ENCODE measurements at places on chromosomes 1 and 21.

GRCh38 chr1:106515375-106515774 lies 541.1 kb upstream of the PRMT6 start:
- no peak for DNase-seq

GRCh38 chr1:210292231-210292871 lies 36.4 kb upstream of the HHAT start:
- DNase-seq = no peak

- no peak for DNase-seq
These were observed 136.8 kb downstream of the ZC3H11B start for GRCh38 chr1:219476116-219476515.

DNA sequence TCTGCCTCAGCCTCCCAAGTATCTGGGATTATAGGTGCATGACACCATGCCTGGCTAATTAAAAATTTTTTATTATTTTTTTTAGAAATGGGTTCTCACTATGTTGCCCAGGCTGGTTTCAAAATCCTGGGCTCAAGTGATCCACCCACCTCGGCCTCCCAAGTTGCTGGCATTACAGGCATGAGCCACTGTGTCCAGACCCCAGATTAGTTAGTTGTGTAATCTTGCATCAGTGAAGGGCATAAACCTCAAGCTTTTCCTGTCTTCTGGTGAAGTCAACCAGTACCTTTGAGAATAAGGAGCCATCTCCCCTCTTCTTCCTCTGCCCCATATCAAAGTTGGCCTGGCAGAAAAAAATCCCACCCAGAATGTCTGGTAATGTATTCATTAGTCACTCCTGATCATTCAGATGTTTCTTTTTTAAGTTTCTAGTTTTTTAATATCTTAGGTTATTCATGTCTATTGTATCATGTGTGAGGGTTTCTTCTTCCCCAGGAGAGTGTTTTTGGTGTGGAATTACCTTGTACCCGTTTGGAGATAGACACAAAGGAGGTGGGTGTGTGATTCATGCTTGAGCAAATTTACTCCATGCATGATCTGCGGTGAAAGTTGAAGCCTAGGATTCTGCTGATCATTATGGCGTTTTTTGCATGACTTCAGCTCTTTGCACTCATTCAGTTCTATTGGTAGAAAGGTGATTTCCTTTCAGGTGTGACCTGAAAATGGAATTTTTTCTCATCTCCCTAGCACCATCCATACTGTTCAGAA lies 144.0 kb downstream of the FMN2 start:
- DNase-seq = no peak

DNA sequence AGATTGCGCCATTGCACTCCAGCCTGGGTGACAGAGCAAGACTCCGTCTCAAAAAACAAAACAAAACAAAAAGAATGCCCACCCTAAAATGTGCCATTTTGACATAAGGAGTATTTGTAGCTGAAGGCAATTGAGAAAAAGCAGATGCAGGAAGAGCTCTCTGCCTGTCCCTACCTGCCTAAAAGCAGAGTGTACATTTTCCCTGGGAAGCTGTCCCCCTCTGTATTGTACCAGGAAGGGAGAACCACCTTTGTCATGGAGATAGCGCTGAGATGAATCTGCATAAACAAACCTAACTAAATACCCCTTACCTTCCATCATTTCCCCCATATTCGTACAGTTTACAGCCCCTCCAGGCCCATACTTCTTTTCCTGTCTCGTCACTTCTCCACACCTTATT lies 94.4 kb upstream of the SLC45A1 start:
- DNase-seq = no peak

DNA sequence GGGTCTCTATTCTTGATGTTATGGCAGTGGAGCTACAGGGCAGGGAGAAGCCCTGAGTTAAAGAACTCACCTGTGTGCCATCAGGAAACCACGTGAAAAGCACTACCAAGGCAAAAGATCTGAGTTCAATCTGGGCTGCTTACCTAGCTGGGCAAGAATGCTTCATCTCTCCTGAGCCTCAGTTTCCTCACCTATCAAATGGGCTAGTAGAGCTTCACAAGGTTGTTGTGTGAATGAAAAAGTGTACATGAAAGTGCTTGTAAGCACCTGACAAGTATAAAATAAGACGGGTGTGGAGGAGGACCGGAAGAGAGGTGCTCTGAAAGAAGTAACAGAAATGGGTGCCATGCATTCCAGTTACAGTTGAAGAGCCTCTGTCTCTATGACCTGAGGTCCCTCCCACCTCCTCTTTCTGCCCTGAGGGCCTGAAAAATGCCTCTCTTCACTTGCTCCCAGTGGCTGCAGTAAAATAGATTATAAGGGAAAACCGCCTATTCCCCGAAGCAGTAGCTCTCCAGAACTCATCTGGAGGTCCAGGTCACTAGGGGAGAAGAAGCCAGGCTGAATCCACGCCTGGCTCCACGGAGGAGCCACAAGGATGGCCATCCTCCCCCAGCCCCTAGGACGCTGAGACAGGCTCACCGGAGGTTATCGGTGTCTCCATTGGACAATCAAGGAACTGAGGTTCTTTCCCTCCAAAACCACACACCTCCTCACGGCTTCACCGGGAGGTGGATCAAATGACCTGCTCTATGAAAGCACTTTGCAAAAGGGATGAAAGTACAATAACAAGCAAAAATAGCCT lies 1.4 kb downstream of the GPR161 start:
- DNase-seq = no peak

- no peak for DNase-seq
These were observed 9.5 kb upstream of the RPTN start for GRCh38 chr1:152168535-152168868.

GRCh38 chr1:79842811-79843210 lies 836.3 kb upstream of the ADGRL4 start:
- DNase-seq = no peak

DNA sequence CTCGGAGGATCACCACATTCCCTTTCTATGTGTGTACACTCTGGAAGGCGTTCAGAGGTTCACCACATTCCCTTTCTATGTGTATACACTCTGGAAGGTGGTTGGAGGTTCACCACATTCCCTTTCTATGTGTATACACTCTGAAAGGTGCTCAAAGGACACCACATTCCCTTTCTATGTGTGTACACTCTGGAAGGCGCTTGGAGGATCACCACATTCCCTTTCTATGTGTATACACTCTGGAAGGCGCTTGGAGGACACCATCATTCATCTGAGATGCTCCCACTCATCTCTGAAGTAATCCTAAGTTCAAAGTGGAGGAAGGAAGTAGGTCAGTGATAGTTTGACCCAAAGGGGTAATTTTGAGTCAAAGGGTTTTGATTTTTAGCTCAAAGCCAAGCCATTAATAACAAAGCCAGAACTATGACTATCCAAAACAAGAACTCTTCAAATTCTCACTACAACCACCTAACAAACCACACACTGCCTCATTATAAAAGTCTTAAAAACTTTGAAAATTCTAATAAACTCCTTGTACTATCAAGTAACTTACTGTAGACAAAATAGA lies 32.9 kb downstream of the NRIP1 start:
- DNase-seq = no peak

GRCh38 chr1:44090429-44091252 lies 28.0 kb upstream of the KLF17 start:
- no peak for DNase-seq

- DNase-seq = no peak
These were observed 7.5 kb downstream of the PTPRU start for GRCh38 chr1:29243871-29244200.

DNA sequence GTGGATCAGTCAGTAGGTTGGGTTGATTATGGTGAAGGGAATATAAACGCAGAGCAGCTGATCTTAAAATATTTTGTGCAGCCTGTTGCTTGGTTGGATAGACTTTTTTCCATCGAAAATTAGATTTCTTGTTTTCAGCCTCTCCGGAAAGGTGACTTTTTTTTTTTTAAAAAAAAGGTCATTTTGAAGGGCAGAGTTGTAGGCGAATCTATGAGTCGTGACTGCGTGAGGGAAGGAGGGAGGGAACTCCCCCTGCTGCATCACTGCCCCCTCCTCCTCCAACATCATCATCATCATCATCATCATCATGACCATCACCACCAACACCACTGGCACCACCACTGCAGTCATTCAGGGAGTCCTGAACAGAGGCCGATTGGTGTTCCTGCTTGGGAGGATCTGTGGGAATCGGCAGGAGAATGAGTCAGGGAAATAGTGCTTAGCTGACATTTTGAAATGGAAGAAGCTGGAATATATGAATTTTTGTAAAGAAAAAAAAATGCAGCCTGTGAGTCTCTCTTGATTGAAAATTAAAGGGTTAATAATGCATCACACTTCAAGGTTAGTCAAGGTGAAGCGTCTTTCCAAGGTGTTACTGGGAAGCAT lies 1.2 kb downstream of the ATP1B1 start:
- peak; percentile 14 for DNase-seq

- no peak for DNase-seq
These were observed 16.3 kb downstream of the DPYD start for GRCh38 chr1:97904534-97904933.

DNA sequence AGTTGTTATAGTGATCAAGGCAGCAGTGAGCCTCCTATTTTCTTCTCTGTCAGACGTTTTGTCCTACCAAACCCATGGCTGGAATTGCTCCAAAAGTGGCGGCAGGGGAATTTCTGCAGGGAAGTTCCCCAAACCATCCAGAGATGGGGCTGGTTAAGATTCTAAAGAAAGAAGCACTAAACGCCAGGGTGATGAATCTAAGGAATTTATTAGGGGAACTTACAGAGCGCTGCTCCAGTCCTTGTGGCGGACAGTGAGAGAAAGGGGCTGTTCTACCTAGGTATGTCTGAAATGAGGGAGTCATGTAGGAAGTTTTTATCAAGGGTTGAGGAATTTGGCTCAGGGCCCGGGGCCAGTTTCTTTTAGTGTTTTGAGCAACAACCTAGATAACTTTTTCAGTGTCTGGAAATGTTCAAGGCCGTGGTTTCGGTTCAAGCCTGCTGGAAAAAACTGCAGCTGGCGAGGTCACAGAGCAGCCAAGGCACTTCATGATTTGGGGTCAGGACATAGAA lies 222.4 kb upstream of the B3GALT2 start:
- DNase-seq = peak; percentile 12

- DNase-seq = no peak
These were observed 121.2 kb downstream of the CRYAA start for GRCh38 chr21:43289966-43290365.

DNA sequence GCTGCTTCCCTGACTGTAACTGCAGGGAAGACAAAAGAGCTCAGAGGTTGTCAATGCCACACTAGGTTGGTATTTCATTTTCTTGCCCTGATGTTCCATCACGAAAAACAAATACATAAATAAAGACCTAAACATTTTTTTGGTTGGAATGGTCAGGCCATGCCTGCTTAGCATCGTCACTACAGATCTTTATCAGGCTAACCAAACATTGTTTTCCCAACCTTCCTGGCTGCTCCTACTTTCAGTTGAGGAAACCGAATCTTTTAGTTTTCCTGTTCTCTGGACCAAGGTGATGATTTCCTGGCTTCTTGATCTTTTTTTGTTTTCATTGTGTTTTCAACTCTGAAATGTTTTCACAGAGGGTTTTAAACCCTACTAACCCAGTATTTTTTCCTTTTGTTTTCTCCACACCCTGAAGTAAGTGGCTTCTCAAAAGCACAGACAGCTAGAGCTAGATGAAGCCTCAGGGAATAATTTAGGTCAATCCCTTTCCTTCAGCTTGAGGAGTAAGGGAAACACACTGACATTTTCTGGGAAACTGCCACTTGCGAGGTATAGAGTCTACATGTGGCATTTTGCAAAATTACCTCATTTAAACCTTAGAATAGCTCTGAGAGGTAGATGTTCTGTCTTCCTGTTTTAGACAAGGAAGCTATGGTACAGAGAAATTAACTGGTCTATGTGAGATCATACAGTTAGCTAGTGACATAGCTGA lies 67.2 kb upstream of the CNN3 start:
- DNase-seq = no peak

GRCh38 chr1:67611846-67612245 lies 73.2 kb upstream of the GADD45A start:
- no peak for DNase-seq

DNA sequence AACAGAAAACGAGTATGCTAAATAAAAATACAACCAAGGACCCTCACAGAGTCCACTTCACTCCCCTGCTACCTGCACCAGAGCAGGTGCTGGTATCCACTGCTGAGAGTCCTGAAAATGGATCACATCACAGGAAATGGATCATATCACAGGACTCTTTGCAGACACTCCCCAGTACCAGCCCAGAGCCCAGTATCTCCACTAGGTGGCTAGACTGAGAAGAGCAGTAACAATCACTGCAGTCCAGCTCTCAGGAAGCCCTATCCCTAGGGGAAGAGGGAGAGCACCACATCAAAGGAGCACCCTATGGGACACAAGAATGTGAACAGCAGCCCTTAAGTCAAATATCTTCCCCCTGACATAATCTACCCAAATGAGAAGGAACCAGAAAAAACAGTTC lies 28.0 kb downstream of the AGBL4 start:
- no peak for DNase-seq

DNA sequence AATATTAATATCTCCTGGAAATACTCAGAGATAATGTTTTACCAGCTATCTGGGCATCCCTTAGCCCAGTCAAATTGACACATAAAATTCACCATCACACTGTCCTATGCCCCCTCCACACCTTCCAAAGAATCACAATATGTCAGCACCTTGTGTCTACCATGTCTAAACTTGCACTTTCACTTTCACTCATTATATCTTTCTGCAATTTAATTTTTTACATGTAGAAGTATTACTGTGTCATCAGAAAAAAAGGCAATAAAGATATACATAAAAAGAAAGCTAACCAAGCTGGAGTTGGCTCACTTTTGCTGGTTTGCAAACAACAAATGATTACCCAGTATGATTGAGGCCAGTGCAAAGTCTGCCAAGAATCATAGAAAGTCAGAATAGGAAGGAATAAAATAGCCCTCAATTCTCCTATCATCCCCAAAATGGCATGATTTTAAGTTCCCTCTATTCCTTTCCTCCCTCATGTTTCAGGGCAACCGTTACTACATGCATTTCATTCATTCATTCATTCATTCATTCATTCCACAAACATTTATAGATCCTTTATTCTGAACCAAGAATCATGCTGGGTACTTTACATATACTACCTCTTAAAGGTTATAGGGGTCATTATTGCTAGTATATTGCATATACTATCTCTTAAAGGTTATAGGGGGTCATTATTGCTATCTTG lies 5.9 kb upstream of the LUZP1 start:
- no peak for DNase-seq

GRCh38 chr1:223887747-223888418 lies 42.1 kb upstream of the TP53BP2 start:
- DNase-seq = peak; percentile 82

DNA sequence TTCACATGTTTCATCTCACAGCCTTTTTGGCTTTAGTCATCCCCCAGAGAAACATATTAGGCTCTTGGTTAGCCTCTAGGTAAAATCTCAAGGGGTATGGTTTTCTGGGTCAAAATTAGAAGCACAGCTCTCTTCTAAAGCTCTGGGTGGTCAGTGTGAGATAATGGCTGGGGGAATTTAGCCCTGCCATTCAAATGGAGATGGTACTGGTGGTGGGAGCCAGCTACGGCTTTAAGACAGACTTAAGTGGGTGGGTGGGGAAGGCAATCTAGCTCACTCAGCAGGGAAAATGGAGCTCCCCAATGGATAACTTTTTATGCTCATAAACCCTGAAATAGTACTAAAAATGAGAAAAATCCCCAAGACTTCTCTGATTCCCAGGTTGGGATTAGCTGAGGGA lies 5.7 kb downstream of the TEX38 start:
- no peak for DNase-seq

- no peak for DNase-seq
These were observed 153.8 kb downstream of the ACTL8 start for GRCh38 chr1:17908945-17909344.

Measured in SW 1271 (cell line).